ENCODE measurements at places on chromosomes 1 and 21.

DNA sequence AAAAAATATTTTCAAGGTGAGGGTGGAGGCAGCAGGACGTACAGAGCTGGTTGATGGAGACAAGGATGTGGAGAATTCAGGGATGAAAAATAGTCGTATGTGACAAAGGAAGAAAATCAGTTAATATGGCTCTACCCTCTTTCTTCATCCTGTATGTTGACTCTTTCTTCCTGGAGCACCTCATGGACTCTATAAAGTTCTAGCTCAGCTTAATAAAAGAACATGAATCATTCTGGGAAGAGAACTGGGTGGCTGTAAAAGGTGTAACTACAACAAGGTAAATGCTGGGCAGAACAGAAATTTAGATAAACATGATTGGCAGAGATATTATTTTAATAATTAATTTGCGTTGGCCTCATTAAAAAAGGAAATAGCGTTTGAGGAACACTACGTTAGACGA is 241.8 kb upstream of the MAP1LC3C start:
- no peak for DNase-seq

- no peak for DNase-seq
These were observed 4.3 kb downstream of the CASQ1 start for GRCh38 chr1:160194737-160195059.

DNA sequence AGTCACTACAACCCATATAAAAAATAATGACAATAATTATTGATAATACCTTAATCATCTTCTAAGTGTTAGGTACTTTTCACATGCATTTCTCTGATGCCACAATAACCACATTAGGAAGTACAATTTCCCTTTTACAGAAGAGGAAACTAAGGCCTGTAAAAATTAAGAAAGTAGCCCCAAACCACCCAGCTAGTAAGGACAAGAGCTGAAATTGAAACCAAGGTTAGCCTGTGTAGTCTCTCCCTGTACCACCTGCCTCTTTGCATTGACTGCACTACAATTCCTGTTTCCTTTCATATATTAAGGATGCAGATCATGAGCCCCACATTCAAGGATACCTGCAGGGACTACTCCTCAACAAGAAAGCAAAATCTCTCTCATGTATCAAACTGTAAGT is 288.8 kb downstream of the GPATCH2 start:
- no peak for DNase-seq

- DNase-seq: no peak
These were observed 1.0 kb downstream of the PLEKHG5 start for GRCh38 chr1:6490181-6491080.

GRCh38 chr1:169475806-169476387 is 9.8 kb downstream of the SLC19A2 start:
- DNase-seq: no peak

DNA sequence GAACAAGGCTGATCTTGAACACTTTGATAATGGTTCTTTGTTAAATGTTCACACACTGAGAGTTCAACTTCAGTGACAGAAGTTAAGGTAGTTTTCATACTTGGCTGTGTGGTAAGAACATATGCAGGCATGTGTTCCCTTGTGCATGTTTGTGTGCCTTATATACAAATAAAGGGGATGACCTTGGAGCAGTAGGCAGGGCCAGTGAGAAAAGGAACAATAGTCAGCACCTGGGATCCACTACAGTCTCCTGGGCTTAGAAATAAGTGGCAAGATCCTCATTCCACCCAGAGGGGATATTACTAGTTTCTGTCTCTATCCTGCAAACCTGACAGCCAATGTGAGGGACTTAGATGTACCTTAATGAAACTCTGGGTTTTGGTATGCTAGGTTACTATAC is 50.3 kb upstream of the DMRTA2 start:
- DNase-seq: no peak

DNA sequence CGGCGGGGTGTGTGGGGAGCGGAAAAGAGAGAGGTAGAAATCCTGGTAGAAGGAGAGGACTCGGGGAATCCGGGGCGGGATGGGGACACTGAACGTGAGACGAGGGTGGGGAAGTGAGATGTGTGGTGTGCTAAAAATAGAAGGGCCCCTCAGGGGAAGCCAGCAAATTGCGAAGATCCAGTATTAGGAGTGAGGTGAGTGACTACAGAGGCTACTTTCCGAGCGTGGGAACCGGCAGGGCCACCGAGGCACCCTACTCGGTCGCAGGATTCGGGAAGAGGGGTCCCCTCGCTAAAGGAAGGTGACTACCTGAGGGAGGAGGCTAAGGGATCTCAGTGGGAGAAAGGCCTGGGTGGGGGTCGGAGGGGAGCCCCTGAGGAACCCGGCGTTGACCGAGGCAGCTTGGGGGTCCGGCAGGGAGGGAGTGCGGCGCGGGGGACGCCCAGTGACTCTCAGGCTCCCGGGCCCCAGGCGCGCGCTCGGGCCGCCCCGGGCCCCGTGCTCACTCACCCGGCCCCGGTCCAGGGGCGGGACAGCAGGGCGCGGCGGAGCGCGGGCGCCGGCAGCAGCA is 318 bp downstream of the ALDH4A1 start:
- no peak for DNase-seq

DNA sequence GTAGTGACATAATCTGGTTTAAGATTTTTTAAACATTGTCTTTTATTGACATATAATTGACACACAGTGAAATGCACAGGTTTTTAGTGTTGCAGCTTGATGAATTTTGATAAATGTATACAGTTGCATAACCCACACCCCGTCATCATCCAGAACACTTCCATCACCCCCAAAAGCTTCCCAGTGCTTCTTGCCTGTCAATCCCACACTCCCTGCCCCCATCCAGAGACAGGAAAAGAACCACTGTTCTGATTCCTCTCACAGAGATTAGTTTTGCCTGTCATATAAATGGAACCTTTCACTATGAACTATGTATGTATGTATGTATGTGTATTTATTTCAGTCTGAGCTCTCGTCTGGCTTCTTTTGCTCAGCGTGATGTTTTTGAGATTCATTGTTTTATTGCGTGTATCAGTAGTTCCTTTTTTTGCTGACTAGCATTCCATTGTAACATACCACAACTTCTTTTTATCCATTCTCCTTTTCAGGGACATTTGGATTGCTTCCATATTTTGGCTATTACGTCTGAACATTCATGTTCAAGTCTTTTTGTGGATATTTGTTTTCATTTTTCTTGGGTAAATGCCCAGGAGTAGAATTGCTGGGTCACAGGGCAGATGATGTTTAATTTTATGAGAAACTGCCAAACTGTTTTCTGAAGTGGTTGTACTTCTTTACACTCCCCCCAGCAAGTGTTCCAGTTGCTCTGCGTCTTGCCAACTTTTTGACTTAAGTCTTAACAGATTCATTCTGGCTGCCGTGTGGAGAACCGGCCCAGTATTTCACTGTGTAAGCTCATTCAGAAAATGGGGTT is 8.7 kb downstream of the UBIAD1 start:
- DNase-seq: no peak

DNA sequence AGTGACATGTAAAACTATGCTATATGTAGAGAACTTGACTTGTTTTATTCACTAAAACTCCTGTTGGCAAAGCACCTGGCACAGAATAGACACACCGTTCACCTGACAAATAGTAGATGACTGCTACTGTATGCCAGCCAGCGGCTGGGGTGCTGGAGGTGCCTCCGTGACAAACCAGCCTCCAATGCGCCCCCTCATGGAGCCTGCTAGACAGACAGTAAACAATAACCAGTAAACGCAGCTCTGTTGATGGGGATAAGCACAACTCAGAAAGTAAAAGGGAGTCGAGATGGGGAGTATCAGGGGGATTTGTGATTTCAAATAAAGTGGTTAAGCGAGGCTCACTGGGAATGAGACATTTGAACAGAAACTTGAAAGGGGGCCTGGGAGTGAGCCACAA is 107.2 kb downstream of the PRDM2 start:
- DNase-seq: no peak

All from NCI-H774 (cell line).